ENCODE measurements at places on chromosomes 3 and 15. TPM values are rescaled to one million over a fixed set of nuclear protein-coding genes. Genes with fewer than 3 reads are reported as not detected.

GRCh38 chr3:38588371-38588971 lies 61.0 kb downstream of the SCN5A start:
- DNase-seq, result peak; percentile 32
- H3K36me3 ChIP-seq, result no peaks in the 10 kb centered on the region
- no peaks in the 10 kb centered on the region for H3K27me3 ChIP-seq
- no peak overlapping the region for H3K4me3 ChIP-seq
- H3K27ac ChIP-seq, result no peak overlapping the region
- no peaks in the 10 kb centered on the region for H3K4me1 ChIP-seq

GRCh38 chr3:72523429-72524151 lies 324.7 kb downstream of the SHQ1 start:
- H3K27me3 ChIP-seq, result no peaks in the 10 kb centered on the region
- DNase-seq, result peak; percentile 62
- no peak overlapping the region for H3K4me3 ChIP-seq
- peak overlapping the region; percentile 46 for H3K27ac ChIP-seq

GRCh38 chr3:173249457-173249856 lies 108.4 kb upstream of the SPATA16 start:
- H3K36me3 ChIP-seq, result no peaks in the 10 kb centered on the region
- H3K27me3 ChIP-seq, result no peaks in the 10 kb centered on the region

GRCh38 chr15:99059010-99059981 lies 45.6 kb upstream of the SYNM start:
- peaks cover 18% of the 10 kb centered on the region for H3K27me3 ChIP-seq
- peaks cover 8% of the 10 kb centered on the region for H3K4me1 ChIP-seq
- peak; percentile 76 for DNase-seq
- H3K36me3 ChIP-seq, result no peaks in the 10 kb centered on the region
- H3K4me3 ChIP-seq, result peak overlapping the region; percentile 57
- H3K27ac ChIP-seq, result peak overlapping the region; percentile 60

DNA sequence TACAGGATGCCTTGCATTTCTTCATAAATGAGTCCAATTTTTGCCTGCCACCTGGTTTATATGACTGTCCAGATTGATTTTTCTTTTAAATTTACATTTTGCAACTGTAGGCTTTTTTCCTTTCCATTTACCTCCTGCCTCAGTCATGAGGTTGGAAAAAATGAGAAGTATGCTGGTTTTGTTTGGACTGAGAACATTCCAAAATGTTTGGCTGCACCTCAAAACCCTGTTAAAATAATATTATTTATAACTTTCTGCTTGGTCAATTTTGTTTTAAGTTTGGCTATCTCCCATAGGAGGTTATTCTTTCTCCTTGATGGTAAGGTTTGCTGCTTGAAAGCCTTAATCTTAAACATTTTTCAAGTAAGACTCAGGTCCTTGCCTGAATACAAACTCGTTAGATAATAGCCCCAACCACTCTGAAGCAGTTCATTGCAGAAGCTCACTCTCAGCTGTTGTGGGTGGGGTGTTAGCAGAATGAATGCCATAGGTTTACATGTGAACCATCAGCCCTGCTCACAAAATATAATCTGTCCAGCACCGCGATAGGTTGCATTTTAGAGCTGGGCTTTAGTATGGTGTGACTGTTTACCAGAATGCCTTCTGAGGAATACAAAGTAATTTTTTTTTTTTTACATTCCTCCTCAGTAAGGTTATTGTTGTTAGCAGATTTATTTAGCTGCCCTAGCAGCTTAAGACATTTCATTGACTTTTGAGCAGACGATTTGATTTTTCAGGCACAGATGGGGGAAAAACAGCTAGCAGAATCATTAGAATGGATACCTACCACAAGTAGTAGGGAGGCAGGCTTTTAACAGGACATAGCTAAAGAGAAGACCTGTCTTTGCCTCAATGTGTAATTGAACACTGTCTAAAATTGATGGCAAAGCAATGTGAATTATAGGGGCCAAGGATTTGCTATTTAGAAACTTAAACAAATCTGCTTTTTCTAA lies 630.8 kb upstream of the KCNMB2 start:
- DNase-seq, result no peak
- H3K4me3 ChIP-seq, result no peak overlapping the region
- peak overlapping the region; percentile 71 for H3K27ac ChIP-seq
- H3K36me3 ChIP-seq, result no peaks in the 10 kb centered on the region

GRCh38 chr15:47364230-47365141 lies 352.8 kb upstream of the SEMA6D start:
- H3K27me3 ChIP-seq, result no peaks in the 10 kb centered on the region
- no peaks in the 10 kb centered on the region for H3K4me1 ChIP-seq
- no peak for DNase-seq
- H3K27ac ChIP-seq, result no peak overlapping the region
- H3K4me3 ChIP-seq, result no peak overlapping the region

- no peaks in the 10 kb centered on the region for H3K4me1 ChIP-seq
- H3K4me3 ChIP-seq, result no peak overlapping the region
- no peak for DNase-seq
- no peaks in the 10 kb centered on the region for H3K27me3 ChIP-seq
Observed at GRCh38 chr3:26236531-26236930, 386.0 kb upstream of the LRRC3B start.

DNA sequence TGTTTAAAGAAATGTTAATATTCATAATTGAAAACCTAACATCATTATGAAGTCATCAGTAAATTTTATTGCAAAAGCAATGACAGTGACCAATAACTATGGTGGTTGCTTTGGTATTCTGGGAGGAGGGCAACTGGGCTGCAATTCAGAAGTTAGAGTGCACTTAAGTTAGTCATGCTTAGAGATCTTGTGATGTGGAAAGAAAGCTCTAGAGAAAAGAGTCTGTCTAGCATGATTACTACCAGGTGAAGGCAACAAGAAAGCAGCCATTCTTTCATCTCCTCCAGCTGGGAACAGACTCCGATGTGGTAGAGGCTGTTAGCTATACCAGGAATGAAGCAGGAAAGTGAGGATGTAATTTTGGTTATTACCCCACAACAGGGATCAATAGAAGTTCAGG lies 625.6 kb downstream of the SI start:
- DNase-seq, result no peak
- H3K4me1 ChIP-seq, result no peaks in the 10 kb centered on the region
- no peaks in the 10 kb centered on the region for H3K36me3 ChIP-seq
- no peak overlapping the region for H3K27ac ChIP-seq
- no peak overlapping the region for H3K4me3 ChIP-seq
- H3K27me3 ChIP-seq, result no peaks in the 10 kb centered on the region

The GHSR gene
- not detected for total RNA-seq

The HHLA2 gene
- 4.9 TPM for total RNA-seq

The DAZL gene
- not detected for total RNA-seq
